Panc1 (cell line): ENCODE measurements at places on chromosomes 6 and 20. TPM values are rescaled to one million over a fixed set of nuclear protein-coding genes. Genes with fewer than 3 reads are reported as not detected.

DNA sequence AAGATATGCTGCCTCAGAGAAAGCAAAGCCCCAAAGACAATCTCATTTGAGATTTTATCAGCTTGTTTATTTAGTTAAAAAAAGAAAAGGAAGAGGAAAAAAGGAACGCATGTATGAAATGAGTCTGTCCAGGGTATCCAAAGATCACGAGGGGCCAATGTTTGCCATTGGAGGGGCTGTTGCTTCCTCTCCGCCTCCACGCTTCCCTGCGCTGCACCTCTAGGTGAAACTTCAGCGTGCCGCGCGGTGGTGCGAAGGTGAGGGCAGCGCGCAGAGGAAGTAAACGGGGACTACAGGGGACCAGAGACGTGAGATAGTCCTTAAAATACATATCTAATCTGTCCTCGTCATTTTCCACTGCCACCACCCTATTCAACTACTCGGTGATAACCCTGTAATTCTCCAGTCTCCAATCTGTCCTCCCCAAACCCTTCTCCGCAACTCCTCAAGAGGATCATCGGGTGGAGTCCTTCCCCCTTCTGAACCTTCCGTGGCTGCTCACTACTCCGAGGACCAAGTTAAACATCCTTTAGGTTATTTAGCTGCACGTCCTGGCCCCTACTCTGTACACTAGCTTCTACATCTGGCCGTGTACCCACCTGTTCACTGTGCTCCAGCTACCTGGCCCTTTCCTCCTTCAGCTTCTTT is 1.1 kb upstream of the DCBLD1 start:
- no peak for DNase-seq
- peak overlapping the region; percentile 82 for H3K27ac ChIP-seq

DNA sequence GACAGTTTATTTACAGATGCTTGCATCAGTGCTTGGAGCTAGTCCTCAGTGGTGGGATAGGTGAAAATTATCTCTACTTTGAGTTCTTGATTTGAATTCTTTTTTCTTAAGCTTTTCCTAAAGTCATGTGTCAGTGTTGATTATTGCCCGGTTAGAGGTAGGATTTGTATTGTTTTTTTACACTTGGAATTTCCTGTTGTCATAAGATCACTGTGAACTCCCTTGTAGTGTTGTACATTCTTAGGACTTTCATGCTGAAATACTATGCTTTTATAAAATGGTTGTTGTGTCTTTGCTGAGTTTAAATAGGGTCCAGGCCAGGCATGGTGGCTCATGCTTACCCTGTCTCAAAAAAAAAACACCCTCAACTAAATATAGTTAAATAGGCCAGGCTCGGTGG is 20.3 kb downstream of the ASXL1 start:
- no peaks in the 10 kb centered on the region for H3K4me1 ChIP-seq
- no peak for DNase-seq

Gene CALHM5
- not detected for total RNA-seq

- H3K27ac ChIP-seq: no peak overlapping the region
- no peaks in the 10 kb centered on the region for H3K36me3 ChIP-seq
- no peaks in the 10 kb centered on the region for H3K27me3 ChIP-seq
- DNase-seq: no peak
These were observed 147.4 kb downstream of the HDGFL1 start for GRCh38 chr6:22716721-22717120.

Gene LHFPL5
- not detected for total RNA-seq

- no peaks in the 10 kb centered on the region for H3K36me3 ChIP-seq
- no peaks in the 10 kb centered on the region for H3K27me3 ChIP-seq
- no peak overlapping the region for H3K4me3 ChIP-seq
- H3K27ac ChIP-seq: no peak overlapping the region
These were observed 64.3 kb upstream of the CD93 start for GRCh38 chr20:23150304-23151007.

DNA sequence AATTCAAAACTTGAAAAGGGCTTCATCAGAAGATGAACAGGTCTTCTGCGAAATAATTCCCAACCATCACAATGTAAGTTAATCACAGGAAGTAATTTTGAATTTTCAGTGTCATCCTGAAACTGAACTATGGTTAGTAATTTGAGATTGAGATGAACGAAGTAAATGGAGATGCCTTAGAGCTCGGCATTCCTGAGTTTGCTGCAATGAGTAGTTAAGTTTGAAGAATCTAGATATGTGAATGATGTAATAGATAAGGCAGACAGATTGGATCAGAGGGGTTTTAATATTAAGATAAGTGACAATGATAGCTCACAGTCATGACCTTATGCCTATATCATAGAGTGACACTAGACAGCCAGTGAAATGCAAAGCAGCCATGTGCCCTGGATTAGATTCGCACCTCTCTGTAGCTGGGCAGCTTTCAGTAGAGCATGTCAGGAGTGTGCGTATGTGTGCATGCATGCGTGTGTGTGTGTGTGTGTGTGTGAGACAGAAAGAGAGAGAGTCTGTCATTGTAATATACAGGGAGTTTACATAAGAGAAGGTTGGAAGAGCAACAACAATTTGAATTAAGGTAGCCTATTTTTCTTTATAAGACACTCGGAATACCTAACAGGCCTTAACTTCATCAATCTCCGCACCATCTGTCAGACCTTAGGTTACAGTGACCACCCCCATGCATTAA is 233.0 kb downstream of the GMPR start:
- no peak overlapping the region for H3K4me3 ChIP-seq
- no peaks in the 10 kb centered on the region for H3K27me3 ChIP-seq
- H3K36me3 ChIP-seq: no peaks in the 10 kb centered on the region
- no peak overlapping the region for H3K27ac ChIP-seq

- no peaks in the 10 kb centered on the region for H3K36me3 ChIP-seq
- no peak overlapping the region for H3K27ac ChIP-seq
- H3K4me1 ChIP-seq: no peaks in the 10 kb centered on the region
- H3K4me3 ChIP-seq: no peak overlapping the region
These were observed 368.9 kb upstream of the SULF2 start for GRCh38 chr20:48154040-48154765.

Gene SYNGAP1
- total RNA-seq: 29.0 TPM

- no peaks in the 10 kb centered on the region for H3K27me3 ChIP-seq
- peaks cover 5% of the 10 kb centered on the region; the same call in 1 of the 2 replicates for H3K36me3 ChIP-seq
- H3K4me3 ChIP-seq: no peak overlapping the region
- no peak overlapping the region for H3K27ac ChIP-seq
- no peak for DNase-seq
These were observed 47.4 kb downstream of the TRMT11 start for GRCh38 chr6:126033696-126034095.

Gene TAAR2
- not detected for total RNA-seq

Gene TSPYL4
- total RNA-seq: 7.6 TPM

GRCh38 chr20:64106981-64107735 is at the start of gene NPBWR2:
Gene NPBWR2, minus strand, starts transcription at chr20:64107565. Its CDS starts 734 bp downstream, at chr20:64106831.
- no peaks in the 10 kb centered on the region for H3K36me3 ChIP-seq
- H3K4me3 ChIP-seq: no peak within 1 kb of the TSS
- H3K27ac ChIP-seq: no peak within 1 kb of the TSS
- no peaks in the 10 kb centered on the region for H3K27me3 ChIP-seq
- DNase-seq: no peak

Gene RAMACL
- 0.13 TPM for total RNA-seq

Gene SCRT2
- not detected for total RNA-seq

DNA sequence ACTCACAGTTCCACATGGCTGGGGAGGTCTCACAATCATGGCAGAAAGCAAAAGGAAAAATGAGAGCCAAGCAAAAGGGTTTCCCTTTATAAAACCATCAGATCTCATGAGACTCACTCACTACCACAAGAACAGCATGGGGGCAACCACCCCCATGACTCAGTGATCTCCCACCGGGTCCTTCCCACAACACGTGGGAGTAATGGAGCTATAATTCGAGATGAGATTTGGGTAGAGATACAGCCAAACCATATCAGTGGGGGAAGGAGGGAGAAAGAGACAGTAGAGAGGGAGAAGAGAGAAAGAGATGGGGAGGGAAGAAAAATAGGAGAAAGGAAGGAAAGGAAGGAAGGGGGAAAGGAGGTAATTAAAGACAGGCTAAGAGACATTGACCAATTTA is 30.1 kb downstream of the GMDS start:
- H3K27ac ChIP-seq: no peak overlapping the region
- no peak overlapping the region for H3K4me3 ChIP-seq
- H3K36me3 ChIP-seq: no peaks in the 10 kb centered on the region
- no peak for DNase-seq
- H3K4me1 ChIP-seq: no peaks in the 10 kb centered on the region
- no peaks in the 10 kb centered on the region for H3K27me3 ChIP-seq

Gene PRSS35
- 0.10 TPM for total RNA-seq

- H3K4me1 ChIP-seq: no peaks in the 10 kb centered on the region
- H3K36me3 ChIP-seq: no peaks in the 10 kb centered on the region
- no peak overlapping the region for H3K4me3 ChIP-seq
- no peak overlapping the region for H3K27ac ChIP-seq
- no peaks in the 10 kb centered on the region for H3K27me3 ChIP-seq
These were observed 204.8 kb downstream of the HDGFL1 start for GRCh38 chr6:22774129-22774528.

GRCh38 chr6:63529498-63529897 is 42.8 kb upstream of the LOC128125822 start:
- no peaks in the 10 kb centered on the region for H3K4me1 ChIP-seq
- no peaks in the 10 kb centered on the region for H3K27me3 ChIP-seq
- no peaks in the 10 kb centered on the region for H3K36me3 ChIP-seq
- no peak overlapping the region for H3K4me3 ChIP-seq

- peaks cover 9% of the 10 kb centered on the region for H3K4me1 ChIP-seq
- H3K4me3 ChIP-seq: no peak overlapping the region
- H3K27ac ChIP-seq: no peak overlapping the region
- DNase-seq: no peak
These were observed 31.9 kb upstream of the NFATC2 start for GRCh38 chr20:51574248-51575033.

Gene HEBP2
- 48.1 TPM for total RNA-seq

DNA sequence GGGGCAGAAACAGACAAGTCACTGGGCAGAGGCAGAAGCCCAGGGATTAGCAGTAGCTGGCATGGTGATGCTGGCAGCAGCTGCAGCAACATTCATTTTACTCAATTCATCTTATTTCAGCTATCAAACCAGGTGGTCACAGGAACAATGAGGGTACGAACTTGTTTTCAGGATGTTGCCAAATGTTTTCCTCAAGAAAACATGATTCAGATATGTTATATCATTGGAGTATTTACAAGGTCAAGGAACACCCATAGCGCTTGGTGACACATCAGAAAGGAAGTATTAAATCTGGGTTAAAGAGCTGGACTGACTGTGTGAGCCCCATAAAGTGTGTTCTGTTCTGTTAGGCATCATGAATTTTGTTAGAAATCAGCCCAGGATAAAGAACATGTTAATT is 456.9 kb upstream of the ID4 start:
- no peaks in the 10 kb centered on the region for H3K36me3 ChIP-seq
- no peak for DNase-seq
- no peaks in the 10 kb centered on the region for H3K4me1 ChIP-seq
- H3K27ac ChIP-seq: 0 out of 2 replicates have a peak overlapping the region, but pooled peaks have one; percentile 51
- H3K27me3 ChIP-seq: no peaks in the 10 kb centered on the region

Gene SAMD10
- 8.8 TPM for total RNA-seq

- no peak overlapping the region for H3K27ac ChIP-seq
- no peaks in the 10 kb centered on the region for H3K27me3 ChIP-seq
- no peak overlapping the region for H3K4me3 ChIP-seq
- H3K36me3 ChIP-seq: no peaks in the 10 kb centered on the region
- no peaks in the 10 kb centered on the region for H3K4me1 ChIP-seq
- no peak for DNase-seq
These were observed 16.5 kb downstream of the EYA4 start for GRCh38 chr6:133257545-133258105.

Gene NCOA6
- total RNA-seq: 28.9 TPM

GRCh38 chr6:100575921-100576320 is 111.2 kb upstream of the SIM1 start:
- H3K36me3 ChIP-seq: no peaks in the 10 kb centered on the region
- no peaks in the 10 kb centered on the region for H3K27me3 ChIP-seq
- H3K4me3 ChIP-seq: no peak overlapping the region
- no peak for DNase-seq
- no peaks in the 10 kb centered on the region for H3K4me1 ChIP-seq

DNA sequence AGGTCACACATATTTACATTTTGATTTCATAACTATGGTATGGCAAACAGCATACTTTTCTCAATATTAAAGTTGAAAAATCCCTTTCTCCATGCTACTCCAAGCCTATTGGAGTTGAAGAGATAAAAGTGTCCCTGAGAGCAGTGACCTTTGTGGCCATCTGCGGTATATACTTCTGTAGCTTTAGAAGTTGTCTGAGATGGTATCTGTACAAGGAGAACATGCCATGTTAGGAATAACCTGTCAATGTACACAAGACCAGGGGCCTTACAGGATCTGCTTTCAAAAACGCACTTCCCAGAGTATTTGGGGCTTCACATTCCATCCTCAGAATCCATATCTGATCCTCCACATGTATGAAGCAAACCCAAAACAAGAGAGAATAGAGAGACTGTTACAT is 226.7 kb downstream of the MEI4 start:
- H3K27me3 ChIP-seq: no peaks in the 10 kb centered on the region
- H3K4me3 ChIP-seq: no peak overlapping the region
- H3K27ac ChIP-seq: no peak overlapping the region
- no peaks in the 10 kb centered on the region for H3K36me3 ChIP-seq
- no peaks in the 10 kb centered on the region for H3K4me1 ChIP-seq
- DNase-seq: no peak

Gene CALHM4
- total RNA-seq: not detected

DNA sequence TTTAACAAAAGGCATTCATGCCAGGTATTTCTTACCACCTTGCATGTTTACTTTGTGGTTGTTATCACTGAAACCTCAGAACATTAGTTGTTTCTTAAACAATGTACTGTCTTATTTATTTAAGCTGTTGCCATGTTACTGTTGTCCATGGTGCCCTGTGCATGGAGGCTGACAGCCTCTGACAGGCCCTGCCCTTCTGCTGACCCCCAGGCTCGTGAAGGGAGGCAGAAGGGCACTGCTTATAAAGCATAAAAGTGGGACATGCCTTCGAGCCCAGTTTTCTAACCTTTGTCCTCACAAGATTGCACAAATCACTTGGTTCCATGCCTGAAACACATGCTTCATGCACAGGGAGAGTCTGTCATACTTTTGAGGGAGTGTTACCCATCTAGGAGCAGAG is 46.7 kb upstream of the CLIC5 start:
- H3K4me3 ChIP-seq: no peak overlapping the region
- H3K4me1 ChIP-seq: no peaks in the 10 kb centered on the region
- H3K27ac ChIP-seq: no peak overlapping the region
- DNase-seq: no peak

Gene TRIM40
- total RNA-seq: not detected

DNA sequence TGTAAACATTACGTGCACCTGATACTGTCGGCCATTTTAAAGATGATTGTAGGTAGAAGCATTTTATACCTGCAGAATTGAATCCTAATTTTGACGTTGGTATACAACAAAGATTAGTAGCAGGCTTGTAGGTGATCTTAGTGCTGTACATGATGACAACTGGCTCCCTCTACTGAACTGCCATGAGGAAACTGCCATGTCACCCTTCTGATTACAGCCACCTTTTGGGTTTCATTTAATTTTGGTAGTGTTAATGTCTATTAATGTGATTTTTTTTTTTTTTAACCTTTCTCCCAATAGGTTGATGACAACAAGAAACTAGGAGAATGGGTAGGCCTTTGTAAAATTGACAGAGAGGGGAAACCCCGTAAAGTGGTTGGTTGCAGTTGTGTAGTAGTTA is 2.3 kb downstream of the RPS12 start:
- peak overlapping the region; percentile 15; the same call in 1 of the 2 replicates for H3K27ac ChIP-seq
- H3K36me3 ChIP-seq: peaks cover 33% of the 10 kb centered on the region
- H3K4me3 ChIP-seq: peak overlapping the region; percentile 99
- H3K27me3 ChIP-seq: no peaks in the 10 kb centered on the region
- no peak for DNase-seq

GRCh38 chr20:32626859-32627636 is 41.9 kb upstream of the NOL4L start:
- H3K27me3 ChIP-seq: no peaks in the 10 kb centered on the region
- H3K36me3 ChIP-seq: no peaks in the 10 kb centered on the region
- no peak overlapping the region for H3K4me3 ChIP-seq
- no peak for DNase-seq
